NCI-H1105 treated with DMSO at 0.1 percent for 48 hours (cell line): ENCODE measurements at places on chromosomes 12 and 14.
A peak's percentile ranks its signal among the peaks of the same experiment; 100 is the strongest.

DNA sequence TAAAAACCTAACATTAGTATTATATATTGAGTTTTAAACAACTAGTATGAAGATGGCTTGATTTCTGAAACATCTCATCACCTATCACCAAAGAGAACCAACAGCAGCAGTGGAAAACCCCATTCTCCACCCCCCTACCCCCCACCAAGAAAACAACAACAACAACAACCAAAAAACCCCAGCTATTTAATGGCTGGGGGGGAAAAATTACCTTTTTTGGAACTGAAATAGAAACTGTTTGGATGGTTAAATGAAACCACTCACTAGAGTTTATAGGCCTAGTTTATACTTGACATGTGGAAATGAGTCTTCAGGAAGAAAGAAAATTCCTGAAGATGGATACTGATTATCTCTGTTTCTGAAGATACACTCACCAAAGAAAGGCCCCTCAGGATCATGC, 30.3 kb downstream of the PPP2R5E start:
- DNase-seq = no peak

DNA sequence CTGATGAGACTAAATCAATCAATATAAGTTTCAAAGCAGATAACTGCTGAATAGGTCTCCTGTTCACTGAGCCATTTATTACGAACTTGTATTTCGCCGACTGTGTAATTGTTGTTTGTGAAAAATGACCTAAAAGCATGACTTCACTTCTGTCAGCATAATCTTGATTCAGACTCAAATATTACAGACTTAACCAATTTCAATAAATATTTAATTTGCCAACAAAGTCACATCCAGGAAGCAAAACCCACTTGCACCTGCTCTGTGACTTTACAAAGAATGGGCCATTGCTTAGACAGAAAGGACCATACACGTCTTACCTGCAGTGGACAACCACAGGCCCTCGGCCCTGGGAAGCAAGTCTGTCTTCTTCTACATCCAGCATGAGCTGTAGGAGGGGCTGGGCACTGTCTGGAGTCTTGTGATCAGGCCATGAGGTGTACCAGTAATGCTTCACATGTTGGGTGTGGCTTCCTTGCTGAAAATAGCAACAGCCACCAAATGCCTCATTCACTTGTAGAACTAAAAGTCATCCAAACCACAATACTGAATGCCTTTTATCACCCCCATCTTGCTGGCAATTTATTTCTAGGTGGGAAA, 23.5 kb upstream of the PTPRB start:
- DNase-seq = no peak

DNA sequence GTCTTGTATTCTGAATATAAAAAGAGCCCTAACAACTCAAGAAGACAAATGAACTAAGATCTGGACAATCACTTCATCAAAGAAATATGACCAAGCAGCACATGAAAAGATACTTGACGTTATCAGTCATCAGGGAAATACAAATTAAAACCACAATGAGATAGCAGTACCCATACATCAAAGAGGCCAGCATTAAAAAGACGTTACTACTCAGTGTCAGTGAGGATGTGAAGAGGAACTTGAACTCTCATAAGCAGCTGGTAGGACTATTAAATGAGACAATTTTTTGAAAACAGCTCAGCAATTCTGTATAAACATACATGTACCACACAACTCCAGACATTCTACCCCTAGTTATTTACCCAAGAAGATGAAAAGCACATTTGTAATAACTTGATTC, 55.9 kb downstream of the FERMT2 start:
- no peak for DNase-seq

- no peak for DNase-seq
Measured at GRCh38 chr12:80861641-80862378, 75.9 kb downstream of the LIN7A start.

DNA sequence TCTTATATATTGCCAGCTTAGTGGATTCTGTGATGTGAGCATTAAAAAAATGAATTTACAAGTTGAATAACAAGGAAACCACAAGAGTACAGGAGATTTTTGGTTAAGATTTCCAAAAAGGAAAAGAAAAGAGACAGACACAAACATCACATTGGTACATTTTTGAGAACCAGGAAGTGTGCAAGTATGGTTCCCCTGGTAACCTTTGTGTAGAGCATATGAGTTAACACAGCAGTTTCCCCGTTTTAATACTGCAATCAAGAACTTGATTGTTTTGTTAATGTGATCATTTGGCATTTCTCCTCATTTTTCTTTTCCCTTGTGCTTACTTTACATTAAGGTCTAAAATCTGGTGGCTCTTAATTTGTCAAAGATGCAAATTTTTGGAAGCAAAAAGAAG, 490.4 kb upstream of the ATP2B1 start:
- DNase-seq = no peak

GRCh38 chr14:32808644-32809043, 130.0 kb upstream of the NPAS3 start:
- peak; percentile 85 for DNase-seq

DNA sequence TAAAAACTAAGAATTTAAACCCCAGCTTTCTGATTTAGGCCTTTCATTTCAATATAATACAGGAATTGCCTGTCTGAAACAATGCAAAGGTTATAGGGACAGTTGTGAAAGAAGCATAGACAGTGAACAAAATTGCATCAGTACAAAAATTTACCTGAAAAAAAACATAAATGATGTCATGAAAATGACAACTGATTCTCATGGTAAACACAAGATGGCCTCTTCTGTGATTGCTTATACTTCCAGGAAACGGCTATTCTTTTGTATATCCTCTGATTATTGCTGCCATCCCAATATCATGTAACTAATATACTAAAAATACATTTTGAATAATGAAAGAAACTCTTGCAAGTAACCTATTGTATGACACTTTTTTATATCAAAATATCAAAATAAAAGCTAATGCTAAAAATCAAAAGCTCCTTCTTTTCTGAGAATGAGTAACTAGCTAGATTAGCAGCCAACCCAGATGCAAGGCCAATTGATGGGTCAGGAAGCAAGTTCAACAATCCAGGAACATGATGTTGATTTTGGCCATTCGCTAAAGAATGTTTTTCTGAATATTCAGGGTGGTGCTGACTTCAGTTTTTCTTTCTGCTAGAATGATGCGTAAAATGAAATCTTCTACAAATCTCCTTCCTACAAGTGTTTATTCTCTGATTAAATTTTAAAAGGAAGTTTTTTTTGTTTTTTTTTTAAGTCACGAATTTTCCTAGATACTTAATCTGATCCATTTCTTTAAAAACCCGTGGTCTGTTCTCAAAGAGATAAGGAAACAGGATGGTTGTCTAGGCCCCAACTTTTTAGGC, 83.6 kb downstream of the ALX1 start:
- no peak for DNase-seq

GRCh38 chr14:30982533-30982932, 42.9 kb upstream of the AP4S1 start:
- no peak for DNase-seq

GRCh38 chr14:97657609-97658008, 860.4 kb downstream of the VRK1 start:
- no peak for DNase-seq

DNA sequence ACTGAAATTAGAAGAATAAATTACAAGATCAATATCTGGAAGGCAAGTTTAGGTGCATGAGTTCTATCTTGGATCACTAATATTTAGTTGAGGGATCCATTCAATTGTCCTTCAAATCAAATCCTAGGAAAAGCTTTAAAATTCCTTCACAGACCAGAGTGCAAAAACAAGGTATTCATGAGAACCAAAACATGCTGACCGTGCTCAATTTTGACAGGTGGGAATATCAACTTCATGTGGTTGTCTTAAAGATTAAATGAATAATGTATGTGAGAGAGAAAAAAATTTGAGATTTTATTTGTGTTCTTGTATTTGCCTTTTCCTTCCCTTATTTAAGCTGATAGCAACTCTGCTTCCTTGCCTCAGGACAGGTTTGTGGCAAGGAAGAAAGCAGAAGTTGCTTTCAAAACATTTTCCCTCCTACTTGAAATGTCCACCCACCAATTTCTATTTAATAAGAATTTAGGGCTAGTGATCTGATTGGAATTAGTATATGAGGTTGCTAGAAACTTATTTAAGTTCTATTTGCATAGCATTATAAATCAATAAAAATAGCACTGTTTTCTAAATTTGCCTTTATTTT, 4.9 kb upstream of the PPP1R12A start:
- DNase-seq = no peak

DNA sequence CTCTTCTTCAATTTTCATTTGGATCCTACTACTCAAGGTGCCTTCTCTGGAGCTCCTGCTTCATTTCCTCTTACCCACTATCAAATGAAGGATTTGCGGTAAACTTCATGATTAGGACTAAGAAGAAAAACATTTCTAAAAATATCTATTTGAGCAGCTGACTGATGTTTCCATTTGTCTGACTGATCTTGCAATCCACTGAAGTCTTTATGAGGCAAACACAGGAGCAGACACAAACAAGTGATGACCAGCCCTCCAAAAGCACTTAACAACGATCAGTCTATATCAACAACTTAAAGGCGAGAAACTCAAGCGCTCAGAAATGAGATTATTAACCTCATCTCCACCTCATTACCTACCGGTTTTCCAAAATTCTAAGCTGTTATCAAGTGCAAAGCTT, 26.2 kb downstream of the OSBPL8 start:
- no peak for DNase-seq

- DNase-seq = no peak
Measured at GRCh38 chr14:51862176-51862796, 1.9 kb downstream of the GNG2 start.

DNA sequence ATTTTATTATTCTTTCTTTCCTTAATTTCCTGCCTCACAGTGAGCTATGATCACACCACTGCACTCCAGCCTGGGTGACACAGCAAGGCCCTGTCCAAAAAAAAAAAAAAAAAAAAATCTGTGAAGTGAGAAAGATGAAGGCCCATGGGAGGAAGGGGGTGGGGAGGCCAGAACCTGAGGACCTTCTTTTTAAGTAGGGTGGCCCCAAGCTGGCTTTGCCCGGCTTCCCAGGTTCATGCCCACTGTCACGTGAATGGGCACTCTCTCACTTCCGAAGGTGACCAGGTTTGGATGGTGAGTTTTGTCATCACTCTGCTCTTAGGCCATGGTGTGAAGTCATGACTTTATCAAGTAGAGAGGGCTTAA, 82.3 kb downstream of the TNFAIP2 start:
- no peak for DNase-seq

GRCh38 chr14:42929806-42930480, 1323.3 kb downstream of the LRFN5 start:
- DNase-seq = no peak

DNA sequence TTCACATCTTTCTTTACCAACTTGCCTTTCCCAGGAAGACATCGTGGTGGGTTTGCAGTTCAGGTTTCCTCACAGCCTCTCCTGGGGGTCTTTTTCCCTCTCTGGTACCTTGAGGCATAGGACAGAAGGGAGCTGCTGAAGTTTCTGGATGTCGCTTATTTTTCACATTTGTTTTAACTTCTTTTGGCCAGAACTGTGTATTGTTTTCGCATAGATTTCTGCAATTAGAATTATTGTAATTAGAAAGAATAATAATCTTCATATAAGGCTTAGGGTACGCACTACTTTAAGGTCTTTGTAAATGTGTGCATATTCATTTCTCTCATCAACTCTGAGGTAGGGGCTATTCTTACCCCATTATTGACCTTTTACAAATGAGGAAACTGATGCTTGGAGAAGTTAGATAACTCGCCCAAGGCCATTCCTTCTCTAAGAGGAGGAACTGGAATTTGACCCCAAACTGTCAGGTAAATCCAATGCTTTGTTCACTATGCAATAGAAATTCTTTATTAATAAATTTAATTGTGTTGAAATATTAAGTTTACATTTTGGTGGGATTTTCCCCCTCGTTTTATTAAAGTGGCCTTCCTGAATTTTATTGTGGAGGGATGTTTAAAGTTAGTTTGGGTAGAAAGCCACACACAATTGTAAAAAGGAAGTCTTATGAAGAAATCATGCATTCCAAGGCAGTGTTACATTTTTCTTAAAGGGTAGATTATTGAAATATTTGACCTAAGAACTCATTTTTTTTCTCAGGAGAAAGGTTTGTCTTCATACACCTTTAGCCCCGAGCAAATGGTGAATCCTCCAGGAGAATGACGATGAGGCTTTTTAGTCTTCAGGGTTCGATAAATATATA, 12.1 kb upstream of the SLC38A2 start:
- DNase-seq = no peak

DNA sequence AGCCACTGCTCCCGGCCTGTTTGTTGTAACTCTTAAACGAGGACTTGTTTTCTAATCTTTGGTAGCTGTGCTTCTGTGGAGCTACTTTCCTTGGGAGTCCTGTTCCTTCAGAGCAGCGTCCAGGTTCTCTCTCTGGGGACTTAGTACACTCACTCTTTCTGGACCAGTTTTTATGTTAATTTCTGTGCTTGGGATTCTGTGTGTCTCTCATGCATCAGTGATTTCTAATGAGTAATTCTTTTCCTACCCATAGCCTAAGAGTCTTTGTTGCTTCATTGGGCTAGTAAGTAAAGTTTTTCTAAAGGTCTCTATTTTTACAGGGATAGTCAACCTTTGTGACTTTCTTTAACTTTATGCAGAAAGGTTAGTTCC, 289.3 kb downstream of the FBXL14 start:
- no peak for DNase-seq

GRCh38 chr12:2288001-2288400, 235.2 kb downstream of the CACNA1C start:
- DNase-seq = no peak

GRCh38 chr14:69490219-69490918, 5.8 kb downstream of the PLEKHD1 start:
- no peak for DNase-seq

DNA sequence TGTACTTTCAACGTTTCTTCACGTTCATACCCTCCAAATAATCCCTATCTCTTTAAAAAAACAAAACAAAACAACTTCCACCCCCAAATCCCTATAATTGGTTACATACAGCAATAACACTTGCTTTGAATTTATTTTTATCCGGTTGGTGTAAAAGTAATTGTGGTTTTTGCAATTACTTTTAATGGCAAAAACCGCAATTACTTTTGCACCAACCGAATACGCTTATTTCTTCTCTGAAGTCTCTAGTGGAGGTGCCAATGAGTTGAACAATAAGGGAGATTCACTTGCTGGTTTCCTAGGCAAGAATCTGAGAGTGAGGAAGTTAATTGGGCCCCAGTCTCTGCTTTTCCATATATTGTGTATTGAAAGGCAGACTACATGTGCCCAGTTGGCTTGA, 133.3 kb downstream of the DACT1 start:
- no peak for DNase-seq

DNA sequence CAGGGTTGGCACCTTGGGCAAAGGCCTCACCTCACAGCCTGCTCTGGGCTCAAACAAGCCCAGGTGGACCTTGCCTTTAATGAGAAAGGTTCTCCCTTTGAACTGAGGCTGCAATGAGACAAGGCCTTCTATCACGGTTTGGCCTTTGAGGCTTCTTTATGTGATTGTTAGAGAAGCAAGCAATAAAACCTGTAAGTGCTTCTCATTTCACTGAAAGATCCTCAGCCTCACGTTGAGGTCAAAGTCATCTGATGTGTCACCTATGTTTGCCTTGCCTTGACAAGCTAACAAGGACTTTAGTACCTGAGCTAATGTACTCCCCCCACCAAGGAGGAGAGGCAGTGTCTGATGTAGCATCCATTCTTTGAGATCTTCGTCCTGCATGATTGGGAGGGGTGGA, 155.9 kb upstream of the RBM19 start:
- no peak for DNase-seq
